Activated gamma-delta T cell (primary cell): ENCODE measurements at places on chromosomes 4 and X.

GRCh38 chrX:77742788-77743476, 43.1 kb downstream of the ATRX start:
- no peak for DNase-seq

DNA sequence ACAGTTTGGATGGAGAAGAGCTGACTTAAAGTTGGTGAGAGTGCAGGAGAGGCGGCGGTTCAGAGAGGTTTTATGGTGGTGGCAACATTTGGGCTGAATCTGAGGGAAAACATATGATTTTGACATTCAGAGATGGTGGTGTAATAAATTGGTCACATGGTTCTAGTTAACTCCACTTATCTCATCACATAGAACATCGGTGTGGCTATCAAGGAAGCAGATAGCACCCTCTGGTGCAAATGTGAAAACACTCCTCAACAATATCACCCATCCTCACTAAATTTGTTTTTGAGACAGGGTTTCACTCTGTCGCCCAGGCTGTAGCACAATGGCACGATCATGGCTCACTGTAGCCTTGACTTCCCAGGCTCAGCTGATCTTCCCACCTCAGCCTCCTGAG, 28.8 kb downstream of the SUPT20HL2 start:
- DNase-seq = no peak

DNA sequence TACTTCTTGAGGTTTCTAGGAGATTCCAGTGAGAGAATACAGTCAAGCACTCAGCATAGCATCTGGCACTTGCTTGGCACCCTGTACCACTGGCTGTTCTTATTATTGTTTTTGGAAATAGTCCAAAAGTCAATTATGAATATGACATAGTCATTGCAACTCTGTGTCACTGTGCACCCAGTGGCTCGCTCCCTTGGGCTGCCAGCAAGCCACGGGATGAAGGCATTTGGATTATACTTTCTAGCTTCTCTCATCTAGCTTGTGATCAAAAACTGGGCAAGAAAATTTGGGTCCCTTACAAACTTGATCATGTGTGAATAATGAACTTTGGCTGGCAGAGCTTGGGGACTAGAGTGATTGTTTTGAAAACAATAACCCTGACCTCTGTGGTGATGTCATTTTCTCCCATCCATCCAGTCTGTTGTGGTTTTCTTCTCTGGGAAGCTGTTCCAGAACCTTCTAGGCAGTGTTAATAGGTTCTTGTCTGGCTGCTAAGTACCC, 32.7 kb upstream of the LIMCH1 start:
- DNase-seq = no peak

GRCh38 chr4:142414366-142414990, 431.6 kb downstream of the INPP4B start:
- DNase-seq = no peak

- DNase-seq = no peak
These were observed 96.1 kb downstream of the PHKA2 start for GRCh38 chrX:18887825-18888212.

DNA sequence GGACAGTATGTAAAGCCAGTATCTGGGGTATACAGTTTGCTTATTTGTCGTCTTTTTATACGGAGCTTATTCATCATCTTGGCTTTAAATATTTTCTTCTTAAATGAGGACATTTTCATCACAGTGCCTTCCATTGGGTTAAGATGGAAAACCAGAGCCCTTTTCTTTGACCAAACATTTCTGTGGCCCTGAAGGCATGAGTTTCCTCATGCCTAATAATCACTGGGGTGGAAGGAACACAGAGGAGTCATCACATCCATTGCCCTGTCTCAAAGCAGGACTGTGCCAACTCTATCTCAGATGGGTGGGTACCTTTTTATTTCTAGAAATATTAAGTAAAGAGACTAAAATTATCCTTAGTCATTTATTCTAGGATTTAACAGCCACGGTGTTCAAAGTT, 40.0 kb downstream of the CHRDL1 start:
- no peak for DNase-seq

DNA sequence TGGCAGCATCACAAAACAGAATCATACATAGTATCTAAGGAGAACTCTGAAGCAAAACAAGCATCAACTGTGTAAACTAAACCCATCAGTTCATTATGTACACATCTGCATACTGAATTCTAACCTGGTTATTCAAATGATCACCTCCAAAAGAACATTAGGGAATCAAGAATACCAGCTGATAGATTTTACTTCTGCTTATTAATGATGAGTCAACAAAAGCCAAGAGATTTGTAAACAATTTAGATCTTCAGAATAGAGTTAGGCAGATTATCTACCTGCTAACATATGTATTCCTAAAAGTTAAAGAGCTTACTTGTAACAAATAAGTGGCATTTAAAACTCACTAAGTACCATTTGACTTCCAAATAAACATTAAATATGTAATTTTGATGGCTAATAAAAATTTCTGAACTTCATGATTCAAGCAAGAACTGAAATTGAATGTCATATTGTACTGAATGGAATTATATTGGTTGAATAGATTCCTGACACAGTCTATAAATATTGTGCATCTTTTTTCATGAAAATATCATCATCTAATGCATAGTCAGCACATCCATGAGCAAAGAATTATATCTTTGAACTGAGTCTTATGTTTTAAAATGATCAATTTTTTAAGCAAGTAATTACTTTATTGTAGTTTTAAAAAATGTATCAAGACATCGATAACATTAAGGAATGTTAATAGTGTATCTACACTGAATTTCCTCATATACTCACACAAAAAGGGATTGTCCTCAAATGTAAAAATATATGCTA, 470.5 kb downstream of the GRXCR1 start:
- no peak for DNase-seq

DNA sequence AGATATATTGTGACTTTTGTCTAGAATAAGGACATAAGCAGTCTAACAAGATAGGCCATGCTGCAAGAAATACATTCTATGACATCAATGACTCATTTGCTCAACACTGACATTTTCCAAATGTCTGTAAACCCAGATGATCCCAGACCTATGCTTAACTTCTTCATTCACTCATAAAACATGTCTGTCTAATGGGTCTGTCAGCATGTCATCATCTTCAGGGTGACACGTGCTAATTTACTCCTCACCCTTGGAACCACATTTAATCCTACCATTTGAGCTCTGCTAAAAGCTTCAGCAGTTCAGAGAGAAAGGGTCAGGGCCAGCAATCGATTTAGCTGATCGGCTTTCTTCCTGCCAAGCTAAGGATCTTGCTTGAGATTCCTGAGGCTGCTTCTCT, 109.4 kb upstream of the MAP3K15 start:
- no peak for DNase-seq

- no peak for DNase-seq
These were observed 11.4 kb downstream of the RNF175 start for GRCh38 chr4:153748378-153748777.

GRCh38 chr4:183637461-183637860, 21.5 kb downstream of the RWDD4 start:
- DNase-seq = no peak

- DNase-seq = no peak
These were observed 20.6 kb upstream of the MAML3 start for GRCh38 chr4:140174543-140174942.

GRCh38 chr4:105710012-105710600, 1.5 kb downstream of the GSTCD start:
- no peak for DNase-seq

GRCh38 chrX:150361070-150361776, 1.9 kb upstream of the MAMLD1 start:
- DNase-seq = no peak

- DNase-seq = no peak
These were observed 122.4 kb downstream of the RAP1GDS1 start for GRCh38 chr4:98383431-98384106.

DNA sequence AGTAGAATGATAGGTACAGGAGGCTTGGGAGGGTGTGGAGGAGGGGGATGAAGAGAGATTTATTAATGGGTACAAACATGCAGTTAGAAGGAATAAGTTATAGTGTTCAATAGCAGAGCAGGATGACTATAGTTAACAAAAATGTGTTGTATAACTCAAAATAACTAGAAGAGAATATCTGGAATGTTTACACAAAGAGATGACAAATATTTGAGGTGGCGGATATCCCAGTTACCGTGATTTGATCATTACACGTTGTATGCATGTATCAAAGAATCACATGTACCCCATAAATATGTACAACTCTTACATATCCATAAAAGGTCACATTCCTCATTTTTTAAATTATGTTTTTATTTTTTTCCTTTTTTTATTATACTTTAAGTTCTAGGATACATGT, 456.6 kb downstream of the MAGEB5 start:
- DNase-seq = no peak

- DNase-seq = no peak
These were observed 7.7 kb downstream of the OCIAD2 start for GRCh38 chr4:48898733-48899431.

DNA sequence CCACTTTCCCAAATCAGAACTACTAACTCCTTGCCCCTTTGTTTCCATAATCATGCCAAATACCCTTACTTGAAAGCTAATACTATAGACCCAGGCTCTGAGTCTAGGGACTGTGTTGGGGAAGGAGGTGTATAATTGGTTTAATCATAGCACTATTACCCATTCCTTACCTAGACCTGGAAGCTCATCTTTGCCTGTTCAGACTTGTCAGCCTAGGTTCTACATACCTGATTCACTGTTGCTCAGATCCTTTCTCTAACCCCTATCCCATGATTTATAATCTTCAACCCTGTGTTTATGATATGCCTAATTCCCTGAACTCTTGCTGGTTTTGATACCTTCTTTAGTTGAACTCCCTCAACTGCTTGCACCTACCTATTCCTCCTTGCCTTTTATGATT, 123.1 kb upstream of the GRIA3 start:
- DNase-seq = no peak

DNA sequence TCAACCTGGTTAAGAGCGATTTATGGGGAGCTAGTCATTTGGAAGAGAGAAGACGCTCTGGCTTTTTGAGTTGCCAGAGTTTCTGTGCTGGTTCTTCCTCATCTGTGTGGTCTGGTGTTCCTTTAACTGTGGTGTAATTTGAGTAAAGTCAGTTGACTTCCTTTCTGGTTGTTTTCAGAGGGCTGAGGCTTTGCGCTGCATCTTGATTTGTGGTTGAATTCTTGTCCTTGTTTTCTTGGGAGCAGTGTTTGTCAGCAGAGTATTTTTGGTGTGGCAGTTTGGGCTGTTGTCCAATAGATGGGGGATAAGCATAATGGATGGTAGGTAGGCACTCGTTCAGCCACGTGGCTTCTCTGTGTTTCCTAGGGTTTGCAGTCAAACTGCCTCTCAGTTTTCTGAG, 2143.2 kb upstream of the TENM3 start:
- no peak for DNase-seq

GRCh38 chr4:140701071-140701470, 55.1 kb downstream of the TBC1D9 start:
- DNase-seq = no peak

- DNase-seq = no peak
These were observed 48.0 kb upstream of the HDAC8 start for GRCh38 chrX:72620550-72621145.
